ENCODE measurements at places on chromosomes 2 and 18.

GRCh38 chr2:77470096-77470495, 52.1 kb downstream of the LRRTM4 start:
- DNase-seq, result no peak

DNA sequence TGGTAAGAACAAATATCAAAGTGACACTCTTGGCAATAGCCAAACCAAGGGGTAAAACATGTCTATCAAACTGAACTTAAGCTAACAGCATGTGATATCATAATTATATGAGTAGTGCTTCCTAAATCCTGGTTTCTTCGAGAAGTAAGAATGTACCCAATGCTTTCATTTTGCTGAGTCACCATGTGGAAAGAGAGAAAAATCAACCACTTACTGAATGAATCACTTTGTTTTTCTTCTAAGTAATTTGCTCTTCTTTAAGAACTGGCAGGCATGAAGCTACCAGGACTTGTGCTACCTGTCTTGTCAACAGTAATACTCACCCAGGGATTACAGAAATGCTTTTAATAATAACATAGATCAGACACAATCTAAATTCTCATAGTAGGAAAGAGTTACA, 19.0 kb upstream of the DUSP19 start:
- no peak for DNase-seq

GRCh38 chr18:79468119-79468789, 72.5 kb downstream of the NFATC1 start:
- DNase-seq, result no peak

GRCh38 chr2:176490061-176490861, 221.0 kb downstream of the MTX2 start:
- no peak for DNase-seq

- DNase-seq, result peak; percentile 72
These were observed 104.1 kb downstream of the DLGAP1 start for GRCh38 chr18:4351005-4351404.

DNA sequence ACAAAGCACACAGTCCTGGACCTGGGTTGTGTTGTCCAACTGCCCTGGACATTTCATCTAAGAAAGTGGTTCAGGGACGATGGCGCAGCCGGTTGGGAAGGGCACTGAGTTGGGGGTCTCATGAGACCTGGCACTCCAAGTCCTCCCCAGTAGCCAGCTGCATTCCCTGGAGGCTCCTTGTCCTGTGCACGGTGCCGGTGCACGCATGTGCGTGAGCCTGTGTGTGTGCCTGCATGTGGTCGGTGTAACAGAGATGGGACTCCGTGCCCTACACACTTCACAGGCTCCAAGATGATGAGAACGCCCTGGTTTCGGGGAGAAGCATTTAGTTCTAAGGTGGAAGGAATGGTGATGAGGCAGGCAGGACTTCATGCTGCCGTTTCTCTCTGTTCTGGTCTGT, 124.9 kb upstream of the PXDN start:
- no peak for DNase-seq

- no peak for DNase-seq
These were observed 184.7 kb downstream of the CD226 start for GRCh38 chr18:69763002-69763401.

GRCh38 chr2:231383416-231384108, 11.9 kb upstream of the B3GNT7 start:
- DNase-seq, result no peak

GRCh38 chr2:102358496-102358895, 2.9 kb downstream of the IL18R1 start:
- DNase-seq, result no peak

DNA sequence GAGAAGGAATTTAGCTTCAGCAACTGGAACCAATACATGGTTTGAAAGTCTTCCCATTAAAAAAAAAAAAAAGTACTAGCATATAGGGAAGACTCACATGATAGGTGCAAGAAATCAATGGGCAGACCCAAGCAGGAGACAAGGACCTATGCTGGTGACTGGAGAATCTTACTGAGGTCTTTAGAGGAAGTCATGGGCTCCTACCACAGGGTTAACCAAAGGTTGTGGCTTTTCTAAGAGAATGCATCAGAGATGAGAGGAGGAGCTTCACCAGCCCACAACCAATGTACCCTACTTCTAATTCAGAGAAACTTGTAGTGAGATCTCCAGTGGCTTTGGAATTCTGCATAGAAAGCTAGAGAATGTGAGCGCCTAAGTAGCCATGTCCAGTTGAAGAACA, 207.4 kb downstream of the NCKAP5 start:
- no peak for DNase-seq

- DNase-seq, result peak; percentile 31
These were observed at the start of gene GAREM2 for GRCh38 chr2:26172871-26173775. Gene GAREM2 (plus strand): TSS chr2:26173088. CDS start chr2:26173221, 133 bp downstream.

- DNase-seq, result no peak
These were observed 238.0 kb upstream of the SLC39A10 start for GRCh38 chr2:195419033-195419432.

- DNase-seq, result no peak
These were observed 50.7 kb downstream of the SFXN5 start for GRCh38 chr2:73020657-73021370.

GRCh38 chr2:154459286-154459685, 239.2 kb upstream of the KCNJ3 start:
- DNase-seq, result no peak

- no peak for DNase-seq
These were observed 801.6 kb upstream of the POU3F3 start for GRCh38 chr2:104052356-104052755.

DNA sequence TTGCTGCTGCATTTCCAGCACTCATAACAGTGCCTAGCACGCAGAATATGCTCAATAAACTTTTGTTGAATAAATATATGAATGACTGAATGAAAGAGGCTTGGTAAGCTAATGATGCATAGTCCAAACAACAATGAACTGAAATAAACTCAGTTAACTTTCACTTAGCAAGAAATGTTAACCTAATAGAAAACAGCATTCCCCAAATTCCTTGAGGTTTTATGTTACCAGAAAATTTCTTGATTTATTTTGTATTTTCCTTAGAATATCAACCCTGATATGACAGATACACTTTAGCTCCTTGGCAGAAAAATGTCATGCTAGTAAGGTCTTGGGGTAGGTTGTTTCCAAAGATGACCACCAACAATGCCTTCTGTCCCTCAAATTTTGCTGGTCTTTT, 217.4 kb downstream of the KCNE4 start:
- DNase-seq, result no peak

DNA sequence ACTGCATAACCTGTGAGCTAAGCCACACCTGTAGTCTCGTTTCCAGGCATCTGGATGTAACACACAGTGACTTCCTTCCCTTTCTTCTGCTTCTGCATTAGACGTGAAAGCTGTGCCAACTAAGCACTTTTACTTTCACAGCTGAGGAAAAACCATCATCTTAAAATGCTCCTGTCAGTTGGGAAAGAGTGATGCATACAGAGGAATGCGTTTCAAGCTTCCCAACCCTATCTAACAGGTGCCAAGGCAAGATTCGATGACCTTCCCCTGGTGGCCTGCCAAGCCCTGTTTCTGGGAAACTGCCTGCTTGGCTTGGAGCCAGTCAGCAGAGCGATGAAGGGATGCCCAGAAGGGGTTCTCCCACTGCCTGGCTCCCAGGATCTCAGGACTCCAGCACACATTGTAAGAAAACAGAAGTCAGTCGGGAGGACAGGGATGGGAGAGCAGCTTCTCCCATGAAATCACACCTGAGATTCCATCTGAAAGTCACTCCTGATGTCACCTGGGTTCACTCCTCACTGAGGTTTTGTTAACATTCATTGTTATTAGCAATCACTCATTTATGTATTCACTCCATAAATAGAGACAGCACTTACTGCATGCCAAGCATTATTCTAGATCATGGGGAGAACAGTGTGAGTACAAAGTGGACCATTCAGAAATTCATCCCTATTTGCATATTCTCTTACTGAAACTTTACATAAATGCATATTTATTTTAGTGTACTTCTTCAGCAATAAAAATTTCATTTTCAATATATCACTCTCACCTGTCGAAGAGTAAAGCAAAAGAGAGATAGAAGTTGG, 64.1 kb downstream of the DTNA start:
- DNase-seq, result no peak

DNA sequence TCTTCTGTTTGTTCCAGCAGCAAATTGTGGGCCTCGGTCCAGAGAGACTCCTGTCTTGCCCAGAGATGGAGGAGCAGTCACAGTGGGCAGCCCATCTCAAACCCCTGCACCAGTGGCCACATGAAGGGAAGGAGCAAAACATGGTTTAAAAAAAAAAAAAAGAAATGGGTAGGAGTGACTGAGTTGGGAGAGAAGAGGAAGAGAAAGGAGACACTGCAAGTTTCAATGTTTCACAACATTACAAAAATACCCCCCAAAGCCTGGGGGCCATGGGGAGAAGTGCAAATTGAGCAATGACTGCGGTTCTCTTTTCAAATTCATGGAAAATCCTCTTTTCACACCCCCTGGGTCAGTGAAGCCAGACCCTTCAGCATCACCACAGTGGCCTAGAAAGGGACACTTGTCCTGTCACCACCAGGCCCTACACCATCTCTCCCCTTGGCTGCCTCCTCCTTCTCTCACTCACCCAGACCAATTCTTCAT, 117.1 kb downstream of the ZFP36L2 start:
- no peak for DNase-seq

- DNase-seq, result no peak
These were observed 195.1 kb downstream of the LPIN1 start for GRCh38 chr2:11941201-11942177.

DNA sequence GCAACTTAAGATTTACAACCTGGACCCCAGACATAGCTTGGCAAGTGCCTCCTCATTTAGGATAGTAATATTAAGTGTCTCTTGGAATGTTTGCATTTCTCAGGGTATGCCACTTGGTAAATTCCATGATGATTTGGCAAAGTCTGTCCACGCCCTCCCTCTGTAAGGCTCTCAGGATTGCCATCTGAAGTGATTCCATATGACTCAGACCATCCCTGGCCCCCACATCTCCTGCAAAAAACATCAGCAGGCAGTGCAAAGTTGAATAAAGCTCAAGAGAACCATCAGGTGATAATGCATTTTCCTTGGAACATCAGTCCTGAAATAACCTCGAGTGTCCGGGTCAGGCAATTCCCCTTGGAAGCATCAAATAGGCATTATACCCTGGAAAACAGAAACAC, 27.1 kb upstream of the PIEZO2 start:
- DNase-seq, result no peak

- no peak for DNase-seq
These were observed 797.0 kb upstream of the CHAC2 start for GRCh38 chr2:52970642-52971041.

DNA sequence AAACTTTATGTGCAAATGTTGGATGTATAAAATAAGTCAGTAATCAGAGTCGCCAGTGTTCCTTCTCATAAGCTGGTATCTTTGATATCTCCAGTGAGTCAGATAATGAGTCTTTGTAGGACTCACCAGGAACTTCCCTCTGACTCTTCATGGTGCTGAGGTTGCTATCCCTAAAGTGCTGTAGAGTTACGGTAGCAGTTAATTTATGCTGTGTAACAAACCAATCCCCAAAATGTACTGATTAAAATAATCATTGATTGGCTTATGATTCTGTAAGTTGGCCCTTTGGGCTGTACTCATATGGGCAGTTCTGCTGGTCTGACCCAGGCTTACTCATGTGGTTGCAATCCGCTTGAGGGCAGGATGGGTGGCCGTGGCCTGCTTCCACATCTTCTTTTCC, 43.8 kb downstream of the MAIP1 start:
- no peak for DNase-seq

All from dorsolateral prefrontal cortex (tissue), 122 donors.